Activated CD4-positive, alpha-beta memory T cell treated with anti-CD3 and anti-CD28 coated beads, Interleukin-2, amount 10 ng/mL, durations not matched to agents 7 days and 5 days (primary cell): ENCODE measurements at places on chromosomes 1 and 21.
A peak's percentile ranks its signal among the peaks of the same experiment; 100 is the strongest.

- peaks cover 10% of the 10 kb centered on the region for H3K27me3 ChIP-seq
- no peaks in the 10 kb centered on the region for H3K36me3 ChIP-seq
- H3K4me1 ChIP-seq, result no peaks in the 10 kb centered on the region
Observed at GRCh38 chr1:228839656-228840055, 104.4 kb downstream of the RHOU start.

- H3K27me3 ChIP-seq, result no peaks in the 10 kb centered on the region
- peaks cover 28% of the 10 kb centered on the region for H3K36me3 ChIP-seq
- H3K4me1 ChIP-seq, result peaks cover 43% of the 10 kb centered on the region
- H3K4me3 ChIP-seq, result peak overlapping the region; percentile 99
- H3K27ac ChIP-seq, result peak overlapping the region; percentile 100
Observed at GRCh38 chr1:114758256-114758832, 560 bp upstream of the CSDE1 start.

- no peaks in the 10 kb centered on the region for H3K4me1 ChIP-seq
- H3K4me3 ChIP-seq, result no peak overlapping the region
- DNase-seq, result no peak
- H3K27me3 ChIP-seq, result peaks cover 9% of the 10 kb centered on the region
- no peak overlapping the region for H3K27ac ChIP-seq
Observed at GRCh38 chr1:76142771-76143540, 68.4 kb downstream of the ST6GALNAC3 start.

DNA sequence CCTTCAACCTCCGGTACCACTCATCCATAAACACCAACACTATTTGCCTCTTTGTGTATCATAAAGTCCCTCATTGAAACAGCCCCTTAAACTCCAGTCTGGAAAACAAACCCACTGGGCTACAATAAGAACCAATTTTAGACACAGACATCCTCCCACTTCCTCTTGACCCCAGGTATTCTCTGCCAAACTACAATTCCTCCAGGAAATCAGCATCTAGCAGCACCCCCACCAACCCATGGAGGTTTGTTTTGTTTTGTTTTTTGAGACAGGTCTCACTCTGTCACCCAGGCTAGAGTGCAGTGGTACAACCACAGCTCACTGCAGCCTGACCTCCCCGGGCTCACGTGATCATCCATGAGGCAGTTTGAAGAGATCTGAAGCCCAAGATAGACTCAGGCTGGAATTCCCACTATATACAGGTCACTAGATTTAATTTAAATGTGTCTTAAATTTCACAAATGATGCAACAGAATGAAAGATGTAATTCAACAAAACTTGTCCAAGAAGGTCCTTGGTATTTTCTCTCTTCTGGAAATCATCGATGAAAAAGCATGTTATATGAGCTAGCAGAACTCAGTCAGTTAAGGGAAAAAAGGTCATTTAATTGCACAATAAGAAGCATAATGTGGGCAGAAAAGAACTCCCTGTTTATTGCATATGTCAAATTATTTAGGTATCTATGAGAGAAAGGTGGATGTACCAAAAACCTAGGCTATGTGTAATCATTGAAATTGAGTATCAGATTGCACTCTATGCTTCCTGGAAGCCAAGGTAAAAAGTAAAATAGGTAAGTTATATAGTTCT is 30.3 kb downstream of the TCP10L start:
- H3K4me1 ChIP-seq, result no peaks in the 10 kb centered on the region
- H3K27me3 ChIP-seq, result no peaks in the 10 kb centered on the region
- no peak for DNase-seq
- H3K36me3 ChIP-seq, result no peaks in the 10 kb centered on the region
- H3K4me3 ChIP-seq, result no peak overlapping the region
- no peak overlapping the region for H3K27ac ChIP-seq

GRCh38 chr1:206866062-206866461 is 639 bp downstream of the IL20 start:
- no peaks in the 10 kb centered on the region for H3K36me3 ChIP-seq
- no peak overlapping the region for H3K4me3 ChIP-seq
- H3K27ac ChIP-seq, result no peak overlapping the region
- peaks cover 50% of the 10 kb centered on the region for H3K27me3 ChIP-seq
- H3K4me1 ChIP-seq, result peaks cover 5% of the 10 kb centered on the region
